ENCODE measurements at places on chromosomes 6 and 20.

GRCh38 chr20:43165611-43166010, 24.1 kb downstream of the PTPRT start:
- no peak for DNase-seq

DNA sequence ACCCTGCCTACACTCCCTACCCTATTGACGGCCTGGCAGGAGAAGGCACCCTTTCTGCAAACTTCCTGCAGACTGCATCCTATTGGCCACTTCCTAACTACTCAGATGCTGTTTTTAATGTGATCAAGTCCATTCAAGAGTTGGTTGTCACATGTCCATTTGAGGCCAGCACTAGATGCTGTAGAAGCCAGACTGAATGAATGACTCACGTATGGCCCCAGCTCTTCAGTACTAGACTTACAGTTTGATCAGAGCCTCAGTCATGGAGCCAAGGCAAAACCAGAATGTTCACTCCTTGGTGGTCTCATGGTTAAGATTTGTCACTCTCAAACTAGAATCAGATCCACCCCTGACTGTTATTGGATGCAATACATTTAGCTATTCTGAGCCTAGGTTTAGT, 101.7 kb downstream of the OPRM1 start:
- no peak for DNase-seq

GRCh38 chr20:5888041-5888440, 62.3 kb downstream of the TRMT6 start:
- no peak for DNase-seq

DNA sequence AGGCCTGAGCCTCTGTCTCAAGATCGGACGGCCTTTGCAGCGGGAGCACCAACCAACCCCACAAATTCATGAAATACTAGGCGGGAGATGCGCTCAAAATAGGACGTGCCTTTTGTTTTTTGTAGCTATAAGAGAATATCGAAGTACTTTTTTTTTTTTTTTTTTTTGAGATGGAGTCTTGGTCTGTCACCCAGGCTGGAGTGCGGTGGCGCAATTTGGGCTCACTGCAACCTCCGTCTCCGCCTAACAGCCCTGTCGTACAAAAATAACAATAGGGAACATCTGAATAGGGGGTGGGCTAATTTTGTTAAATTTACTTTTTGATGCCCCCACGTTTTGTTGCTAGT, 5.9 kb upstream of the TUBB2A start:
- no peak for DNase-seq

DNA sequence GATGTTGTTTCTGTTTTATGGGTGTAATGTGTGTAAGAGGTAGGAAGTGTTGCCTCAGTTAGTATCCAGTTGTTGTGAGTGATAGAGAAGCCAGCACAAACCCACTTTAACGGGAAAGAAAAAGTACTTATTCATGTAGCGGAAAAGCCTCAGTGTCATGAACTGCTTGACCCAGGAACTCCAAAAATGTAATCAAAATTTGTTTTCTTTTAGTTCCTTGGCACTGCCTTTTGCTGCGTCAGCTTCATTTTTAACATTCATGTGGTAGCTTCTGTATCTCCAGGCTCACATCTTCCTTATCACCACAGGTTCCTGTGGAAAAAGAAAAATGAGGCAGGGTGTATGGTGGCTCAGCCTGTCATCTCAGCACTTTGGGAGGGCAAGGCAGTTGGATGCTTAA, 46.4 kb upstream of the CCDC28A start:
- DNase-seq, result no peak

- DNase-seq, result no peak
Measured at GRCh38 chr6:19332806-19333460, 504.2 kb upstream of the ID4 start.
